ENCODE measurements at places on chromosomes 7 and 10.

- DNase-seq: no peak
Measured at GRCh38 chr7:23369695-23370404, 70.7 kb downstream of the MALSU1 start.

- DNase-seq: no peak
Measured at GRCh38 chr7:150379441-150380379, 580 bp downstream of the ZNF775 start.

- DNase-seq: no peak
Measured at GRCh38 chr10:17782921-17783665, 26.1 kb upstream of the MRC1 start.

GRCh38 chr10:110717781-110718589 is 73.8 kb downstream of the RBM20 start:
- DNase-seq: no peak

GRCh38 chr10:7666253-7667023 is at the start of gene ITIH5:
TSS of gene ITIH5 (minus strand) at chr10:7666966. CDS start at chr10:7666892, 74 bp downstream.
- no peak for DNase-seq

DNA sequence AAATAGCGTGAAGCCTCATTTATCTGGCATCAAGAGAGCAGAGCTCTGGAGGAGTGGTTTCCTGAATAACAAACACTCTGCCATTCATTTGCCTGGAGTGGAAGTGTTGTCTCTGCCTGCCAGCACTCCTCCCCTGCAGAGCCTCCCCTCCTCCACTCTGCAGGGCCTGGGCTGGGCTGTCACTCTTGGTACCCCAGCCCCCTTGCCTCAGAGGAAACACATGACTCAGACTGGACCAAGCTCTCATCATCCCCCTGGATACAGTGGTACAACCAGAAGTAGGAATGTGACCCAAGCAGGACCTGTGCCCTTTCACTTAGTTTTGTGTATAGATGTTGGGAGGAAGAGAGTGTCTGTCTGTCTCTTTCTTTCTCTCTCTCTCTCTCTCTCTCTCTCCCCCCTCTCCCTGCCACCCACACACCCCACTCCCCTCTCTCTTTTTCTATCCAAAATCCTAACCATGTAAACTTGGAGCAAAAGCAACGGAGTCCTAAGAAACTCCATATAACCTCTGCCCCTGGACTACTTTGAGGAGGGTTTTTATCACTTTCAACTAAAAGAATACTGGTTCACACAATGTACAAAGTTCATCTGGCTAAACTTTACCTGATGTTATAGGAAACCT is 43.9 kb downstream of the DOCK4 start:
- no peak for DNase-seq

DNA sequence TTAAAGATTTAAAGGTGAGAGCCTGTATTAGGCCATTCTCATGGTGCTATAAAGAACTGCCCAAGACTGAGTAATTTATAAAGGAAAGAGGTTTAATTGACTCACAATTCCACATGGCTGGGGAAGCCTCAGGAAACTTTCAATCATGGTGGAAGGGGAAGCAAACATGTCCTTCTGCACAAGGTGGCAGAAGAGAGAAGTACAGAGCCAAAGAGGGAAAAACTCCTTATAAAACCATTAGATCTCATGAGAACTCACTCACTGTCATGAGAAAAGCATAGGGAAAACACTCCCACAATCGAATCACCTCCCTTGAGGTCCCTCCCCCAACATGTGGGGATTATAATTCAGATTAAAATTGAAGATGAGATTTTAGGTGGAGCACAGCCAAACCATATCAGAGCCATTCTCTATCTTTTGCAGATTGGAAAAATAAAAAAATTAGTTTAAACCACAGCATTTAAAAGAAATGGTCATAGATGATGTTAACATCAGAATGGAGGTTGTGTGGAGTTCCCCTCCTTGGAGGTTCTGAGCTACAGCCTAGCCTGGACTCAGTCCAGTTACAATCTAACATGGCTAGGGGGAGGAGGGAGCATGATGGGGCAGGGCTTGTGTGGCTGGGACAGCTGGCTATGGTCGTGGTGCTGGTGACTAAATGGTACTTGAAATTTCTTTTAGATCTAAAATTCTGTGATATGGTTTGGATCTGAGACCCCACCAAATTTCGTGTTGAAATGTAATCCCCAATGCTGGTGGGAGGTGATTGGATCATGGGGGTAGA is 33.1 kb downstream of the GSTO2 start:
- no peak for DNase-seq

DNA sequence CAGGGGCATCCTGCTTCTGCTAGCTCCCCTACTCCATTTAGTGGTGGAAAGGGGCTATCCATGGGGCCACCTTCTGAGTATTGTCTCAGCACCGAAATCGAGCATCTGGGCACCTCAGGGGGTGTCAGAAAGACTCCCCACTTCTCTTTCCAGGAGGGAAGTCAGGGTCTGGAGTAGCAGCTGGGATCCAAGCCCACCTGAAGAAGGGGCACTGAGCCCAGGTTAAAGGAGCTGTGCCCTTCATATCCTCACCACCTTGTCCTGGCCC is 2.6 kb downstream of the FLNC start:
- DNase-seq: no peak
